ENCODE measurements at places on chromosomes 6 and 20.
A peak's percentile ranks its signal among the peaks of the same experiment; 100 is the strongest.

DNA sequence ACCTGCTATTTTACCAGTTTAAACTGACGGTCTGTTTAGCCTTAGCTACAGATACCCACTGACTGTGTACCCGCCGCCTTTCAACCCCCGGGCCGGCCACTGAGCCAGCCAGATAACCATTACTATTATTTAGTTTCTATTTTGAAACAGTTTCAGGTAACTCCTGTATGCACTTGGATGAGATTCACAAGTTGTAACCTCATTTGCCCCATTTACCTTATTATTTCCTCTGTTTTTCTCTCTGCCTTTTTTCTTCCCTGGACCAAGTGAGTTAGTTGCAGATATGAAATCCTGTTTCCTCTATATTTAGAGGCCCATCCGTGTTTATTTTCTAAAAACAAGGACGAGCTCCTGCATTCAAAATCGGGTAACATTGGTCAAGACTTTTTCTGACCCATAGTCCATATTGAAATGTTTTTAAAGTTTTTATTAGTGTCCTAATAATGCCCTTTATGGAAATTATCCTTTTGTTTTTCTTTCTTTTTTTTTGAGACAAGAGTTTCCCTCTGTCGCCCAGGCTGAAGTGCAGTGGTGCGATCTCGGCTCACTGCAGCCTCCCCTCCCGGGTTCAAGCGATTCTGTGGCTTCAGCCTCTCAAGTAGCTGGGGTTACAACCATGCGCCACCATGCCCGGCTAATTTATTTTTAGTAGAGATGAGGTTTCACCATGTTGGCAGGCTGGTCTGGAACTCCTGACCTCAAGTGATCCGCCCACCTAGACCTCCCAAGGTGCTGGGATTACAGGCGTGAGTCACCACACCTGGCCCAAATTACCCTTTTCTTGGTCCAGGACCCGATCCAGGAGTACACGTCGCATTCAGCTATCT, 767 bp downstream of the AP5S1 start:
- no peak for DNase-seq

GRCh38 chr20:62595491-62595890, 46.8 kb upstream of the SLCO4A1 start:
- DNase-seq, result no peak

- no peak for DNase-seq
Observed at GRCh38 chr6:85186546-85187175, 263.2 kb upstream of the NT5E start.

- DNase-seq, result no peak
Observed at GRCh38 chr6:1764397-1764987, 154.8 kb downstream of the FOXC1 start.

DNA sequence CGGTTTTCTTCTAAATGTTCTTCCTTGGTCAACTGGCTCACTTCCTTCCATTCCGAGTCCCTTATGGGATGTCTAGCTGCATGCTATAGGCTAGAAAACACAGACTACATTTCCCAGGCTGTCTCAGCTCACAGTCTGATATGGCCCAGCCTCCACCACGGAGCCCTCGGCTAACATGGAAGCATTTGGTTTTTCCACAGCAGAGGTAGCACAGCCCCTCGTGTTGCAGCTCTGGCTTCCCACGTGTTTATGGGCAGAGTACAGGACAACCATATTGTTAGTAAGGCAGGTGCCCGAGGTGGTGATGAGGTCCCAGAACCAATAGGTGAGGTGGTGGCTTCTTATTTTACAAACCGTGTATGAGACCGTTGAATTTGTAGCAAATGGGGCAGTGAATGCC, 8.7 kb downstream of the GPLD1 start:
- DNase-seq, result no peak

- no peak for DNase-seq
Observed at GRCh38 chr20:38833857-38834164, 28.3 kb downstream of the PPP1R16B start.

GRCh38 chr20:24948939-24949679, at the start of gene CST7:
TSS of gene CST7 (plus strand) at chr20:24949269. CDS start at chr20:24949506, 237 bp downstream.
- no peak for DNase-seq

- no peak for DNase-seq
Observed at GRCh38 chr6:12102350-12102749, 90.2 kb downstream of the HIVEP1 start.

DNA sequence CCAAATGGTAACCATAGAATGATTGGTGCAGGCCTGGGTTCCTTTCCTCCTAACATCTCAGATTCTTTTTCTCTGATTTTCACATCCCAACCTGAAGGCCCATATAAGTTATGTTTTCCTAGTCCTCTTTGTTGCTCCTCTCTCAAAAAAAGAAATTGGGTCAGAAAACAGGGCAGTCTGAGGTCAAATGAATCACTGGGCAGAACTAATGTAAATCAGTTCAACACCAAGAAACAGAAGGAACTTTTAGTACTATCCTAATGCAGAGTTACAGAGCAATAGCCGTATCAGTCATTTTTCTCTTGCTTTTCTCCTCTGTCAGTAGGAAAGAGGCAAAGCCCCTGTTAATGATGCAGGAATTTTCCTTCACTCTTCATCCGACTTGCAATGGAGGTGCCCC, 11.0 kb upstream of the TPD52L1 start:
- no peak for DNase-seq

- no peak for DNase-seq
Observed at GRCh38 chr6:104186831-104187230, 672.9 kb downstream of the HACE1 start.

DNA sequence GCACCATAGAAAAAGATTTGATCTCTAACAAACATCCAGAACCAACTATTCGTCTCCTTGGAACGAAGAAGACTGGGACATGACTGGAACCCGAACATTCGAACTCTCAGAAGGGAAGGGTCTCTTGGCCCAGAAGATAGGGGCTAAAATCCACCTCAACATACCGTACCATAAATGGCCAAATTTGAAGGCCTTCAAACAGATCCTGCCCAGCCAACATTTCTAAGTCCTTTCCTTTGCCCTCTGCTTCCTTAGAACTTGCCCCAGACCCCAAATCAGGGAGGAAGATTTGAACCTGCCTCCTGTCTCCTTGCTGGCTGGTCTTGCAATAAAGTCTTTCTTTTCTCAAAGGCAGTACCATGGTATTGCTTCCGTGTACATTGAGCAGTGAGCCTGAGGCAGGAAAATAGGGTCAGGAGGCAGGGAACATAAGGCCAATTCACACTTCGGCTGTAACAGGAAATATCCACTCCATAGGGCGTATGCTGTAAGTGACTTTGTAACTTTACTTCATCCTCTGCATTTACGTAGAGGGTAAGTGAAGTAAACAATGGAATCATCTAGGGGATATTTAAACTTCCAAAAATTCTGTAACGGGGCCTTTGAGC, 1.8 kb upstream of the PXDC1 start:
- DNase-seq, result no peak

GRCh38 chr20:25863536-25864325, 167.1 kb upstream of the ZNF337 start:
- DNase-seq, result no peak

- DNase-seq, result no peak
Observed at GRCh38 chr20:34927736-34928135, 27.9 kb downstream of the GSS start.

DNA sequence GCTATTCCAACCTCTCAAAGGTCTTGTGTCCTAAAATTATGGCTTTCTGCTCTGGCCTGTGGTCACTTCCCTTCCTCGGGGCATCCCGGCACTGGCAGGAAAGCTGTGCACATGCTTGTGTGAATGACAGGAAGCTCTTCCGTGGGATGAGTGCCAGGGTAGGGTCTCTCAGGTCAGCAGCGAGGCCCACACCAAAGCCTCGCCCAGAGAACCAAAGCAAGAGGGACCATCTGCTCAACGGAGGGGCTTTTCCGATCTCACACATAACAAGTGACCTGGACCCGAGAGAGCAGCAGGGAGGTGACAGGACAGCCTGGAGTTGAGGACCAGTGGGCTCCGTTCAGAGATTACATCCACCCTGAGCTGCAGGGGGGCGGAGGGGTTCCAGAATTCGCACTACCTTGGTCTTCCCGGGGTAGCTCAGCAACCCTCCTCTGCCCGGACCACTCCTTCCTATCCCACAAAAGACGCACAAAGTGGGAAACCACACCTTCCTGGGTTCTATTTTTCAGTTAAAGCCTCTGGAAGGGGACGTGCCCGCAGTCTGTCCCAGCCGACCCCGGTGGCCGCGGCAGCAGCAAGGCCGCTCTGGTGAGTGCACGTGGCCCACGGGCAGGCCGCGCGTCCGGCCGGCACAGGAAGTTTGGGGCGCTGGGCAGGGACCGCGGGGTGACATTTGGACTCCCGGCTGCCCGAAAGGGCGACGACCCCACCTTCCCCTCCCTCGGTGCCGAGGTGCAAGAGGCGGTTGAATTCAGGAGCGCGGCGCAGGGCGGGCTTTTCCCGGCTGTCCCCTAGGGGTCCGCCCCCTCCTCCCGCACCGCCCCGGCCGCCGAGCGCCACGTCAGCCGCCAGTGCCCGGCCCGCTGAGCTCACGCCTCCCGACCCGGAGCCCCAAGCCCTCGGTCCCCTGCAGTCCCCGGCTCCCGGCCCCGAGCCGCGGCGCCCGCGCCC, 988 bp downstream of the TXNDC5 start:
- no peak for DNase-seq

DNA sequence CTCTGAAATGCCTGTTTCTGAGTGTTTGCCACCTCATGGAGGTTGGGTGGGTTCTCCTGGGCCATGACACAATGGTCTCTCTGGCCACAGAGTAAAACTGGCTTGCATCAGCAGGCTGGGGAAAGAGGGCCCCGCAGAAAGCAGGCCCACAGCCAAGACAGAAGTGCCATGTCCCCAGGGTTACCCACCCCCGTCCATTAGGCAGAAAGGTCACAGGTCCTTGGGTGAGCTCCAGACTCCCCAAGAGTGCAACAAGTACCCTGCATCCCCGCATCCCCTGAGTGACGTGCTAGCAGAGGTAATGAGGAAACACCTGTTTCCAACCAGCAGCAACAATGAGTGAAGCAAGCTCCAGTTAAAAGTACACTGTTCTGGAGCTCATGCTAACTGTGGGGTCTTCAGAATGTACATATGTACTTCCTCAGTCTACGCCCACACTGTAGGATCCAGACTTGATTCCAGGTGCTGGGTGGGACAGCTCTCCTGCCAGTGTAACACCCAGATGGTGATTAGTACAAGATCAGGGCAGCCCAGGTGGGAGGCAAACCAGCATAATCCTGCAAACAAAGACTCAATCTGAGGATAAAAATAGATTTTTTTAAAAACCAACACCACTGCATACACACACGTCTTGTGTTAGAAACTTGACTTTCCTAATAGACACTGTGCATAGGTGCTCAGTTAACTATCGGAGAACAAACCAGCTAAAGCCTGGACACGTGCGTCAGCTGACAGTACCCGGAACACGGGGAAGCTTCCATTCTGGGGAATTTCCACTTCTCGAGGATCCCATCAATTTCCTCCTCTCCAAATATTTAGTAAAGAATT, 31.5 kb downstream of the RRBP1 start:
- DNase-seq, result no peak

GRCh38 chr6:43143235-43144128, 27.6 kb upstream of the SRF start:
- DNase-seq, result no peak

- no peak for DNase-seq
Observed at GRCh38 chr20:4134861-4135379, 119.6 kb upstream of the RNF24 start.

GRCh38 chr6:11903645-11904044, 108.5 kb upstream of the HIVEP1 start:
- no peak for DNase-seq

DNA sequence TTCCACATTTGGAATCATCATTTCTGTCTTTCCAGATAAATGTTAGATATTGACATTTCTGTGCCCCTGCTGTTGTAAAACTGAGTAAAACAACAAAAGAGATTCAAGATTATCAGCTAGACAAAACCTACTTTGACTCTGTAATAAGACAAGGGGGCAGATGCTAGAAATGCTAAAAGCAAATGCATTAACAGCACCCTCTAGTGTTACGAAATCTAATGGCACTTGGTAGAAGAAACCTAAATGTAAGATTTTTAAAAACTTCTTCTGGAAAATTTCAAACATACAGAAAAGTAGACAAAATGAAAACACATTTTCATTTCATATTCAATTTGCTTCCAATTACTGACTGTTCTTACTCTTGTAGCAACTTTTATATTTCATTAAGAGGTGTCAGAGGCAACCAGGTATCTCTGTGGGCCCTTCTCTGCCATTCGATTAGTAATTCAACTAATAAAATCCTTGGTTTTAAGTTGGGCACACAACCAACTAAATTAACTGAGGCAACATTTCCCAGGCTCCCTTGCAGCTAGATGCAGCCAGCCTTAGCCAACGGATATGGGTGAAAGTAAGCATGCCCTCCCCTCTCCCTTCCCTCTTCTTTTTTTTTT, 45.0 kb downstream of the SLC23A2 start:
- no peak for DNase-seq

DNA sequence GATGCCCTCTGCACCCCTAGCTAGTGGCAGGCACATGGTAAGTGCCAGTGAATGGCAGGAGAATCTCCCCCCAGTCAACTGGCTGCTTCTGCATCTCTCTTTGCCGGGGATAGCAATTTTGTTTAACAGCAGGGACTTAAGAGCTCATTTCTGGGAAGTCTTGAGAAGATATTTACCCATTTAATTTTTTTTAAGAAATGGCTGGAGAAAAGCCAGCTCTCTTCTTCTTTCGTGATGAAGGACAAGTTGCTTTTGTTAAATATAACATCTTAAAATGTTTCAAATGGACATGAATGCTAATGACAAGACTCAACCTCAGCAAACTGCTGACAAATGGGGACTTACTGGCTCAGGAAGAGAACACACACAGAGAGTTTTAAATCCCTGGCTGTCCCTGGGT, 55.0 kb upstream of the IYD start:
- DNase-seq, result no peak

DNA sequence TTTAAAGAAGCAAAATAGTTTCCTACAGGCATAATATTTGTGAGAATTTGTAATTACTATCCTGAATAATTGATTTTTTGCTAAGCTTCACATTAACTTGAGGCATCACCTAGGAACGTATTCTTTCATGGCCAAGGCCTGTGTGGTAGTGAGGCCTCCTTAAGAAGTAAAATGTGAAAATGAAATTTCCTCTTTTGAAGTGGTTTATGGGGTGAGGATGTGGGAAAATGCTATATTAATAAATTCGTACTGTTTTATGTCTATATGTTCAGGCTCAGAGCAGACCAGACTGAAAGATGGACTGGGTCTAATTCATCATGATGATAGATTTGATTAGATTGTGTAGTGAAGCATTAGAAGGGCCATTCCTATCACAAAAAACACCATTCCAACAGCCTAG, 33.1 kb downstream of the MYLIP start:
- DNase-seq, result no peak

GRCh38 chr6:169831450-169832246, 80.2 kb downstream of the ERMARD start:
- peak; percentile 34 for DNase-seq

DNA sequence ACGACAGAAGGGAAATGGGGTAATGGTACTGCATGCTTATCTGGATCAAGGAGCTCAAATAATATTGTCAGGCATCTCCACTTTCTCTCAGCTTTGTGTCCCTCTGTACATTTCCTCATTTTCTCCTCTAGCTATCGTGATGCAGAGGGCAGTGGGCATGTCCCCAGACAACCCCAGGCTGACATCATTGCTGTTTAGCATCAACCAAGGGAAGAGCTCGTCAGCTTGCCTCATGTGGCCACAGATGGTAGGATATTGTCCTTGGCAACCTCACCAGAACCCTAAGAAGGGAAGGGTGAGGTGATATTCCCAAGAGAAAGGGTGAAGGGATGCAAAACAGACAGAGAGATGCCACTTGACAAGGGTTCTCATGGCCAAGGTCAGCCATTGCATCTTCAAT, 58.3 kb downstream of the MAFB start:
- DNase-seq, result no peak

GRCh38 chr20:62618611-62619529, 23.4 kb upstream of the SLCO4A1 start:
- no peak for DNase-seq

Measured in NCI-H187 treated with DMSO at 0.1 percent for 48 hours (cell line).